Left renal pelvis (tissue), 4 donors: ENCODE measurements at places on chromosomes 12 and 14. TPM values are rescaled to one million over a fixed set of nuclear protein-coding genes. Genes with fewer than 3 reads are reported as not detected.

Gene RASSF9
- 15.4 TPM for polyA plus RNA-seq

Gene CGRRF1
- polyA plus RNA-seq = 35.4 TPM

Gene GMPR2
- 124 TPM for polyA plus RNA-seq

Gene C1S
- 257 TPM for polyA plus RNA-seq

DNA sequence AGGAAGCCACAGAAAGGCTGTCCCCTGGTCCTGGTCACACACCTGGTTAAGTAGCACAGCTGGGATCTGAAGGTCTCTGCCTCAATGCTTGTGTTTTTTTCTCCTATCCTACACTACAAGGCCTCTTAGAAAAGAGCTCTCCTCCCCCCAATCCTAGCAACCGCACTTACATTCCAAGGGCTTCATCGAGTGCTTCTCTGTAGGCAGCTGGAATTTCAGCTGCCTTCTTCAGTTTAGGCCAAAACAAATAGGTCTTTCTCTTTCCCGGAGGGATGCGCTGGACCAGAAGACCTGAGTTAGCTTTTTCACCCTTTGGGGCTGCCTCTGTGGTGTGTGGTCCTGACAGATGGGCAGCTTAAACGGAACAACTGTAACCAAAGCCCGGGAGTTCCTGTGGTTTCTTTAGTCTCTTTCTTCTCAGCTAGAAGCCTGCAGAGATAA, 109.7 kb downstream of the GPATCH2L start:
- DNase-seq = no peak

GRCh38 chr14:81247271-81247766, 26.6 kb upstream of the GTF2A1 start:
- DNase-seq = no peak

DNA sequence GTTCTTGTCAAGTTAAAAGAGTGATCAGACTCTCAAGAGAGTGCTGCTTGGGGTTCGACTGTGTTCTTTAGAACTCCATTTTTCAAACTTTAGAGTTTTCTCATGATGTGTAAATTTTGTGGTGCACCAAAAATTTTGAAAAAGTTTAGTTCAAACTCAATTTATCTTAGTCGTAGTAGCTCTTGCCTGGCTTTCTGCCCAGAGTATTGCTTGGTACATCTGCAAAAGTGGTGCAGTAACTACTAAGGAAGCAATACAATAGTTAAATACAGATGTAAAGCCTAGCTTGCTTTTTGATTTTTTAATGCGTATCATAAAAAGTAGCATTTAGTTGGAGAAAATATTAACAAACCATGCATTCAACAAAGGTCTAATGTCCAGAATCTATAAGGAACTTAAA, 9.5 kb upstream of the CCDC91 start:
- DNase-seq = no peak

- DNase-seq = no peak
These were observed 12.7 kb downstream of the DHRS2 start for GRCh38 chr14:23648764-23649460.

- no peak for DNase-seq
These were observed 23.5 kb downstream of the BHLHE41 start for GRCh38 chr12:26101350-26101734.

DNA sequence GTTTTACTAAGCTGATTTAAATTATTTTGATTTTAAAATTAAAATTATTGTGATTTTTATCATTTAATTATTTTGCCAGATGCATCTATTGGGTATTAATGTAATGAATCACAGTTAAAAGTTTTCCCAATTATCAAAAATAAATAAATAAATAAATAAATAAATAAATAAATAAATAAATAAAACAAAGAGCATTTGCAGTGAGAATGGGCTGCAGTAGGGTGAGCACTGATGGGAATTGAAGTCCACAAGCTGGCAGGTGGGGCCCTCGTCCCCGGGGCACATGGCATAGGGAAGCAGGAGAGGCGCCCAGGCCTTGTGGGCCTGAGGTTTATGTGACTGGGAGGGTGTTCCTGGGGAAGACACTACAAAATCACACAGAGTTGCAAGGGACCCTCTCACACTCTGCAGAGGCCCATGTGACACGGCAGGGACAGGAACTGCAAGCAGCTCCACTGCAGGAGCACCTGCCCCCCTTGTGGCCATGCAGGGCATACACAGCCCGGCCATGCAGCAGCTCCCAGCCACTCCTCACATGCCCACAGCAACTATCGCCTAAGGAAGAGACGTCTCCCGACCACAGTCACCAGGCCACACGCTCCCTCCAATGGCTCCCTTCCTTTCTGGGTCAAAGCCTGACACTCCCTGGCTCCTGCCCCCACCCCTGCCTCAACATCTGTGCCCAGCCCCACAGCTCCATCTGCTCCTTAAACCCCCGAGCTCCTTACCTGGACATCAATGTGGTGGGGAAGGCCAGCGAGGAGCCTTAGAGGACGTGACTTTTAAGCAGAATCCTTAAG, 256.3 kb upstream of the SFSWAP start:
- no peak for DNase-seq

DNA sequence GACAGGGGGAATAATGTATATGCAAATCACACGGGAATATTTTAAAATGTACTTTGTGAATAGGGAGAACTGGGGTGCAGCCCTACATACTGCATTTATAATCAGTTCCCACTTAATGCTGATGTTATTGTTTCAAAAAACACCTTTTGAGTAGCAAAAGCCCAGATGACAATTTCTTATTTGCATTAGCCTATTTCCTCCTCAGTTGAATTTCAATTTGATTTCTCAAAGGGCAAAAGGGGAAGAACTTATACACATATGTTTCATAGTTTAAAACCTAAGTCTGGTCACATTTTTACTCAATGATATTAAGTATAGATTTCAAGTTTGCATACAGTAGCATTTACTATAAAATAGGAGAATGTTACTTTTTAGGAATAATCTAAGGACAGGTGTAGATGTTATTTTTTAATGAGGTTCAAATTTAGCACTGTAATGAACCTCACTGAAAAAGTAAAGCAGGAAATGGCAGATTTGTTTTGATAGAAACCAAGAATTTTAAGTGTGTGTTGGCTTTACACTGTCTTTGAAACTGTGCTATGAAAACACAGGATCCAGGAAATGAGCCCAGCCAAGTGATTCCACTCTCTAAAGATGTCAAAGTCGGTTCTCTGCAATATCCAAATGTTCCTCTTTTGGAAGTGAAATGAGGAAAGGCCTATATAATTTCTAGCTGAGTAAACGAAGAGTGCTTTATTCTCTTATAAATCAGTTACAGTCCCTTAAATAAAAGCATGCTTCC, 367.4 kb downstream of the BTG1 start:
- no peak for DNase-seq

GRCh38 chr14:46344327-46344937, 307.1 kb downstream of the RPL10L start:
- no peak for DNase-seq

DNA sequence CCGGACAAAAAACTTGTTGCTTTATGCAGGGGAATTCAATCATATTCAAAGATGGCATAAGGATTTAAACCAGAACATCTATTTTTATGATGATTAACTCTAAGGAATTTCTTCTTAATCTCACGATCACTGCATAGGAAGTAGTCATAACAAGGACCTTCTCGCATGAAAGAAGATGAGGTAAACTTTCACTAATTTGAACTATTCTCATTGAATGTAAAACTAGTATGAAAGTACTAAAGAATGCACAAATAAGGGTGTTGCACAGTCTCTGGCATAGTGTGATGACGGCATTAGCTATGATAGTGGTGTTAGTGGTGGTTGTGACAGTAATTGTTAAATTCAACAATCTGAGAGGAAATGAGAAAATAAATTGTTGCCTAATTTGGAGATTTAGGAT, 280.0 kb downstream of the SLC6A15 start:
- no peak for DNase-seq

GRCh38 chr14:22200977-22201605, 387.9 kb downstream of the DAD1 start:
- peak; percentile 9 for DNase-seq

DNA sequence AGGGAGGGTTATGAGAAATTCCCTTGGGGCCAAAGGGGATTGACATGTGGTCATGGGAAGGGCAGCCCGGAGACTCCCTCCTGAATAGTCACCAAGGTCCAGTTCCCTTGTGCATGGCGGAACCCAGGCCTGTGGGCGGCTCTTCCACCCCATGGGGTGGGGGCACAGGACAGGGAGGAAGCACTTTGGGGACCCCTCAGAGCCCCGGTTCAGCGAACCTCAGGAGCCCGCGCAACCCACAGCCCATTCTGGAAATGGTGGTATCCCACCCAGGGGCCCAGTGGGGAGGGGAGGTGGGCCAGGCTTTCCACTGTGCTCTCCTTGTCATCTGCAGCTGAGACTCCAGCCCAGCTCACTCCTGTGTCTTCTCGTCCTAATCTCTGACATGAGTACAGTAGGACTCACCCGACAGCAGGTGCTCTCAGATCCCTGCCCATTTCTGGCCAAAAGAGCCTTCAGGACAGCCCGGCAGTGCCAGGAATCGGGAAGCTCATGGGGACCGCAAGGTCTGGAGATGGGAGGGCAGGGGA, 255.2 kb upstream of the SFSWAP start:
- DNase-seq = no peak

DNA sequence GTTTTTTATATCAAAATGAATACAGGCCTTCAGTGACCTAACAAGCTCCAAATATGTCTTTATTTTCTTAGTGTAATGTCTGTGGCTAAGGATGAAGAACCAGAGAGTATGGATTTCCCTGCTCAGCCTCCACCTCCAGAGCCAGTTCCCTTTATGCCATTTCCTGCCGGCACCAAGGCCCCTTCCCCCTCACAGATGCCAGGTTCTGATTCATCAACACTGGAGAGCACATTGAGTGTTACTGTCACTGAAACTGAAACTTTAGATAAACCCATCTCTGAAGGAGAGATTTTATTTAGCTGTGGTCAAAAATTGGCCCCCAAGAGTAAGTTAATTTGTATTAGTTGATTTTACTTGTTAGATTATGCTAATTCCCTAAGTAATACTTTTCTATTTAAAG, 61.0 kb downstream of the KIAA0586 start:
- DNase-seq = no peak
